8988T (cell line): ENCODE measurements at places on chromosomes 5 and 9.
A peak's percentile ranks its signal among the peaks of the same experiment; 100 is the strongest.

DNA sequence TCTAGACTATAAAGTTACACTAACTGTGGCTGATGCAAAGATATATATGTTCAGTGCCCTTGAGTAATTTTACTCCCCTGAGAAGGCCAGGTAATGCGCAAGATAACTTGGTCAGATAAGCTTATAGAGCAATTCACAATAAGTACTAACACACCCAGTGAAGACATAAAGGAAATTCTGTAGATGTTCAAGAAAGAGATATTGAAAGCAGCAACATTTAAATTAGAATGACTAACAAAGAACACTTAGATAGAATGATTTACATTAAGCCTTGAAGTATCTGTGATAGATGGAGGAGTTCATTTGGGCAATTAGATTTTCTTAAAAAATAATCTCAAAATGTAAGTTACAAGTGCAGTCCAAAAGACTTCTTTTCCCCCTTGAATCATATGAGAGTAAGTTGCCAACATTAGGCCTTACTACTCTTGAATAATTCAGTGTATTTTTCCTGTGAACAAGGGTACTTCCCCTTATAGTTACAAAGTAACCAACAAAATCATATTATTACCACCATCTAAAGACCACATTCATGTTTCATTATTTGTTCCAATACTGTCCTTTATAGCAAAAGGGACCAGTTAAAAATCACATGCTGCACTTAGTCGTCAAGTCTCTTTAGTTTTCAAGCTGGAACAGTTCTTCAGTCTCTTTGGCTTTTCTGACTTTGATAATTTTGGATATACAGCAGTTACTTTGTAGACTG lies 44.4 kb upstream of the ELOVL7 start:
- no peak for DNase-seq

- no peak for DNase-seq
Observed at GRCh38 chr5:130884023-130884422, 281.0 kb downstream of the HINT1 start.

DNA sequence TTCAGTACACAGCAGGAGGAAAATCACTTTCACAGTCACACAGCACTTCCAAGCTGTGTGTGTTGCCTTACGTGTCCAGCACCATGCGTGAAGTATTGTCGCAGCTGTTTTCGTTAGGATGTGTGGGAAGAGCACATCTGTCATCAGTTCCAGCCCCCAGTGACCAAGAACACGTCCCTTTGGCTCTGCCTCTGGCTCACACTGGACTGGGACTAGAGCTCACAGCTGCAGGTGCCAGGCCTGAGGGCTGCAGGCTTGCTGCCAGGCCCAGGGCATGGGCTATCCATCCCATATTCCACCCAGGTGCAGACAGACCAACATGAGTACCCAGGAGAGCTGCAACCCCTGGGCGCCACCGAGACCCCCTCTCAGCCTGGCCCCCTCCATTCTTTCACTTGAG lies 60.5 kb upstream of the ANKRD33B start:
- DNase-seq = no peak

DNA sequence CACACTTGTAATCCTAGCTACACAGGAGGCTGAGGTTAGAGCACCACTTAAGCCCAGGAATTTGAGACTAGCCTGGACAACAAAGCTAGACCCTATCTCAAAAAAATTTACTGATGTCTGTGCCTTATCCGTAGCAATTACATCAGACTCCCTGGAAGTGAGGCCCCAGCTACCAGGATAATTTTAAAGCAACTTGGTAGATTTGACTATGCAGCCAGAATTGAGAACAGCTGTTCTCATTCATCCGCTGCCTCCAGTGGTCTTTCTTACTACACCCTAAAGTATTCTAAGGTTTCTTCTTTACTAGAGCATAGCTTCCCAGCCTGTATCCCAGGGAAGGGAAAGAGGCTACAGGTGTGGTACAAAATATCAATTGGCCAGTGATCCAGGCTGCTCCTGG lies 20.4 kb upstream of the C9orf152 start:
- no peak for DNase-seq

DNA sequence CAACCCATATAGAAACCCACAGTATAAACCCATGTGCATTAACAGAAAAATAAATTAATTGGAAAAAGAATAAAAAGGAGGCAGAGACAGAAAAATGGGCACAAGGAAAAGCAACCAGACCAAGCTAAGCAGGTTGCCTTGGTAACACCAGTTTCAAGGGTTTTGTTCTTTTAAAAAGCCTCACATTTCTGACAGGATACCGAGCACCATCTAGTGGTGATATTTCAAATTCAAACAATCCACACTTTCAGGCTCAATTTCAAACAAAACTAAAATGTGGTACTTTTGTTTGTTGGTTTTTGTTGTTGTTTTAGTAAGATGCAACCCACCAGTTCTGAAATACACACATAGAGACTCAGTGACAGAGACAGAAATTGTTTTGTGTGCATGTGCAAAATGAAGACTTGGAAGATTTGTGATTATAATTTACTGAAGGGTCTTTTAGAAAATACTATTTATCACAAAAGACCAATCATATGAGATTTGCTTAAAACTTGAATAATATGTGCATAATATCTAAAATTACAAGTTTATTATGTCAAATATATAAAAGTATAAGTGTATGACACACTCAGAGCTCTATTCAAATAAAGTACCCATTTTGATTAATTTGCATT lies 318.2 kb downstream of the SLCO4C1 start:
- no peak for DNase-seq

DNA sequence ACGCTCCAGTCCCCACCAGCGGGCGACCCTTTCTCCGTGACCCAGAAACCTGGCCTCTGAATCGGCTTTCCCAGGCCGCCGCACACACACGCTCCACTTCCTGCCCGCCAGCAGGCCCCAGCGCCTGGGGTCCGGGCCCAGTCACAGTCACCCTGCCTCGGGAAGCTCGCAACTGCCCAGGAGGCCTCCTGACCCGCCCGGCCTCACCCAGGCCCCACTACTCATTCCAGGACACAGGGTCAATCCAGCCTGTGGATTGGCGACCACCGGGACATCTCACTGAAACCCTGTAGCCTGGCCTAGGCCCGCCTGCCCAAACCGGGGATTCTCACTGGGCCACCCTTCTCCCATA lies 2.7 kb upstream of the IRX4 start:
- DNase-seq = peak; percentile 44

GRCh38 chr5:179699616-179700237 lies 960 bp downstream of the CANX start:
- DNase-seq = no peak

GRCh38 chr9:89467278-89467625 lies 30.7 kb downstream of the SEMA4D start:
- no peak for DNase-seq

GRCh38 chr5:65818592-65818991 lies 96.6 kb downstream of the NLN start:
- no peak for DNase-seq

DNA sequence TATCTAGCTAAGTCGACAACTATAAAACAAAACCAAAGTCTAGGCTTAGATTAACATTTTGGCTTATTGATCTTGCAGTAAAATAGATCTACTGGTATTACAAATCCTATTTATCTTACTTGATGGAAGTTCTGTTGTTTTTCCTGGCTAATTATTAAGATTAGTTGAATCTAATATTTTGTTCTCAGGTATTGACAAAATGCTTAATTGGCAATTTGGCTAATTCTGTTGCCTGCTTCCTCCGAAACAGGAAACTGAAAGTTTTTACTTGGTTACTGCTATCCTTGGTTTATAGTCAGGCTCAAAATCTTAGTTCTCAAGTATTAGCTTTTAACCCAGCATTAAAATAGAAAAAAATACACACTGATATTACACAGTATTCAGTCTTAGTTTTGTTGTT lies 820.5 kb downstream of the NR2F1-AS1 start:
- no peak for DNase-seq

DNA sequence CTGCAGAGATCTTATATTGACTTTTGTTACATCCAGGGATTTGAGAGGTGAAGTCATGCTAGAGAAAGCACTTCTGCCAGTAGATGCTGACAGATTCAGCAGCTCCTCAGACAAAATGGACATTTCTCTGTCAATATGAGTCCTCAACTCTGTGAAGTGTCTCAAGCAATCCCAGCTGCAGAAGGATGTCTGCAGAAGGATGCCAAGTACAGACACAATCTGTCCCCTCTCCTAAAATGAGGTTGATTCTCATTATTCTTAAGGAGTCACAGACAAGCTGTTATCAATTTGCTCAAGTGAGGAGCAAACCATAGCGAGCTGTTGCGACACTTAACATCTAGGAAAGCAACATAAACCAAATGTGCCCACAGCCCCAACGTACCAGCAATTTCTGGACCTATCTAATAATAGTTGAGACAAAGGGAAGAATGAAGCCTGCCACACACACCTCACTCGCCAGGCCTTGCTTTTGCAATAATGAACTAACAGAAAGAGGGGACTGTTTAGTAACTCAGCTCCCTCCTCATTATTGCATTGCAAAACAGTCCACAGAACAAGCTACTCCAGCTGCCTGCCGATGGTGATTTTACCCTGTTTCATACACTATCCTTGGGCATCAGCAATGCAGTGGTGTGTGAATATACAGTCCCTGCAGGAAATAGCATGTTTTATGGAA lies 364.2 kb upstream of the PDE4D start:
- DNase-seq = no peak

DNA sequence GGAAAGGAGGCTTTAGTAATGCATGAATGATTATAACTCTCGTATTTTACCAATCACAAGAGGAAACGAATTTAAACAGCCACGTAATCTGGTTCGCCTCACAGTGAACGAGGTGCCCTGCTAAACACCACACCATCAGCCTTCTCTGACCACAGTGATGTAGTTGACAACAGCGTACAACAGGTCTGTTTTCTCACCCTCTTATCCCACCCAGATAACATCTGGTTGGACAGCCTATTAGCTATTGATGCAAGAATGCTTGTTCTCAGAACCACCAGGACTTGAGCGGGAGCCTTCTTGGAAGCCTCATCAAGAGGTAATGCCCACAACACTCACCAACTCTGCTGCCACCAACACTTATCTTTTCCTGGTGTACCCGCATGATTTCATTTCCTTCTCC lies 23.3 kb downstream of the SLC1A3 start:
- no peak for DNase-seq

- peak; percentile 96 for DNase-seq
Observed at GRCh38 chr9:136686794-136687711, at the start of gene AGPAT2. AGPAT2 (minus strand) TSS chr9:136687457; CDS start chr9:136687357, 100 bp downstream.

- no peak for DNase-seq
Observed at GRCh38 chr9:88750832-88751360, 215.9 kb downstream of the NXNL2 start.

- no peak for DNase-seq
Observed at GRCh38 chr9:137218212-137218753, 3.8 kb downstream of the RNF208 start.

GRCh38 chr9:129383561-129384490 lies 205.8 kb upstream of the IER5L start:
- peak; percentile 71 for DNase-seq

- peak; percentile 71 for DNase-seq
Observed at GRCh38 chr9:129109537-129109903, 1.1 kb downstream of the CRAT start.

DNA sequence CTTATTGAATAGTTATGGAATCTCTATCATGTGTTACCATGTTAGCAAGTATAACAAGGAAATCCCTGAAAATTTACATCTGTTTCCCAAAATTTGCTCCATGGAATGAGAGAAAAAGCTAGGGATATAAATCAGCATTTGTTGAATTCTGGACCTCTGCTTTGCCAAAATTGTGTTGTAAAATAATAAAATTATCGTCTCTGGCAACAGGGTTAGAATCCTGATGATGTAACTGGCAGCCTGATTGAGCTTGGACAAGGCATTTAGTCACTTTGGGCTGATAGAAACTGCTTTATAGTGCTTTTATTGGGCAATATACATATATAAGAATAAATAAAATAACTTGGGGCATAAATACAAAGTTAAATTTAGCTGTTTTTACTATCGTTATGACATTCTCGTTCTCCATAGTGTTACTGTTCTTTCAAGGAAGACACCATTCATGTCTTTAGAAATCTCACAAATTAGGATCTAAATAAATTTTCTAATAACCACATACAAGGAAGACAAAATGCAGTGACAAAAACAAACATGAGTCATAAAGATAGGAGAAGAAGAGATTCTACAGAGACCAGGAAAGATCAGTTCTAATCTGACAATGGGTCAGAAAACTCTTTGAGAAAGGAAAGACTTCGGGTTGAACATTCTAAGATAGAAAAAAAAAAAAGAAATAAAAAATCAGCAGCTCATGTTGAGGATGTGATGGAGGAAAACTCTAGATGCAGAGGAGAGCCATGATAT lies 145.0 kb upstream of the CDH10 start:
- no peak for DNase-seq

- DNase-seq = no peak
Observed at GRCh38 chr5:3845230-3845629, 249.6 kb downstream of the IRX1 start.

- no peak for DNase-seq
Observed at GRCh38 chr9:5843794-5844471, 11.0 kb upstream of the ERMP1 start.

DNA sequence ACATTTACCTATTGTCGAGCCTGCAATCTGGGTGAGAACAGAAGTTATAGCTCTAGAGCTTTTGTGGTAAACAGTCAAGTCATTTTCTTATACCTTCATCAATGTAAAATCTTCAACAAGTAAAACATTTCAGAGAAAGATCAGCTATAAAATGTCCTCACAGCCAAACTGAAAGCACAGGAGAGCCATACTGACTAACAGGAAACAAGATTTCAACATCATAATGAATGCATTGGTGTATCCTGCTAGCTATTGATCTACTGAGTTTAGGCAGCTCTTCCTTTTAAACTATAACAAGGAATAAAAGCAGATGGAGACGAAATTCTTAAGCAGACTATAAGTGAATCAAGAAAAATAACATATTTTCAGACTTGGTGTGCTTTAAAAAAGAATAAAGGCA lies 1522.9 kb upstream of the WWC1 start:
- DNase-seq = no peak
